ENCODE measurements at places on chromosomes 4 and X.

DNA sequence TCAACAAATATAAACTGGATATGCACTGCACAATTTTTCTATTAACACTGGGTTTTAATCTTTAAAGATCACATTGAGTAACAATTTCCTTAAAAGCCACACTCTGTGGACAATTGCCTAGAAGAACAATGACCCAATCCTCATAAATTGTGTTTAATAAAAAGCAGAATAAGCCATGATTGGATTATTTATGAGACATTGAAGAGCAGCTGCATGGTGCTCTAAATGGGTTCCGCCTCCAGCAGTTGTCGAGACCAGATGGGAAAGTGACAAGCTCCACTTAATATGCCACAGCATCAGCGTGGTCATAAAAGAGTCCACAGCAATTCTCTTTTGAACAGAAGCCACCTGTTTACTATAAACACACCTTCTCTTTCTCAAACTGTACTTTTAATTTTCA is 635.2 kb upstream of the FRG1 start:
- DNase-seq, result no peak

- DNase-seq, result no peak
These were observed 384.5 kb downstream of the GPAT3 start for GRCh38 chr4:83920375-83920774.

DNA sequence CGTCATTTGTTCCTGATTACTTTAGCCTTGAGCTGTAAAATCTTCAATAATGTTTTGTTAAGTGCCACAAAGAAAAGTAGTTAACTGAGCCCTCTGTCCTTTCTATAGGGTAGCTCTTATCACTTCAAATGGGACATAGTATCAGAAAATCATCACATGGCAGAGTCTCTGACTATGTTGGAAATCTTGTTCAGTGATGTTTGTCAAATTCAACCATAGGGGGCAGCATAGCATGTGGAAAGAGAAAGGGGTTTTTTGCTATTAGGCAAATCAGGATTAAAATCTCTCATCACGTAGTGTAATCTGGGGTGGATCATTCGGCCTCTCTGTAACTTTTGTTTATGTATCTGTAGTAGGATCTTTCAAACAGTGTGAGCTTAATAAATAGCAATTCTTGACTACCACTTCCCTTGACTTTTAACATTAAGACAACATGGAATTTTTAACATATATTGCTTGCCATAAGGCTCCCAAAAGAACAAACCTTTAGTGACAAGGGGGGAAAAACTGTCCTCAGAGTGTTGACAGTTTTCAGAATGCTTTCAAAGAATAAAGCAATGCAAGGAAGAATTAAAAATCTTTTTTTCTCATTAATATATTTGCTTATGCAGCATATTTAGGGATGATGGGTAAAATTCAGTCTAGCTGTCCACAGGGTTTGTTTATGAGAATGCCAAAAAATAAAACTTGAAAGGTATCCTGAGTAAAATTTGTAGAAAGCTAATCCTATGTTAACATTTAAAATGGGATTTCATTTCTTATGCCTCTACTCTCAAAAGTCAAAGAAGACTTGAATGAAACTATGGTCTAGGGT is 127.2 kb downstream of the FBXW7 start:
- peak; percentile 5 for DNase-seq

GRCh38 chr4:158885564-158885963 is 116.7 kb downstream of the FNIP2 start:
- DNase-seq, result no peak

All from nephron progenitor cell (in vitro differentiated cells).